ENCODE measurements at places on chromosomes 7 and 10. TPM values are rescaled to one million over a fixed set of nuclear protein-coding genes. Genes with fewer than 3 reads are reported as not detected.

IDI2 gene
- not detected for total RNA-seq

AOAH gene
- 0.92 TPM for total RNA-seq

PDCD4 gene
- 122 TPM for total RNA-seq

NUTM2E gene
- 0.86 TPM for total RNA-seq

SMIM30 gene
- 48.1 TPM for total RNA-seq

ITGB8 gene
- 15.6 TPM for total RNA-seq

ADD3 gene
- 183 TPM for total RNA-seq

NACAD gene
- total RNA-seq: 7.3 TPM

CASP7 gene
- 27.5 TPM for total RNA-seq

SFXN3 gene
- total RNA-seq: 15.3 TPM

DLD gene
- 80.7 TPM for total RNA-seq

CRYGN gene
- 1.3 TPM for total RNA-seq

DNA2 gene
- total RNA-seq: 27.6 TPM

UMAD1 gene
- 9.0 TPM for total RNA-seq

EBLN1 gene
- total RNA-seq: not detected

PIP gene
- not detected for total RNA-seq

BTBD16 gene
- 0.29 TPM for total RNA-seq

GPR26 gene
- 1.8 TPM for total RNA-seq

C10orf71 gene
- total RNA-seq: not detected

FXYD4 gene
- total RNA-seq: 3.1 TPM

GFRA1 gene
- 45.6 TPM for total RNA-seq

FASTK gene
- total RNA-seq: 118 TPM

TEX47 gene
- total RNA-seq: not detected

CC2D2B gene
- total RNA-seq: 0.34 TPM

HOXA4 gene
- total RNA-seq: 37.6 TPM

CPA2 gene
- 16.3 TPM for total RNA-seq

NEBL gene
- total RNA-seq: 55.3 TPM

RPP38 gene
- 23.2 TPM for total RNA-seq

CALML5 gene
- total RNA-seq: not detected

All from type B pancreatic cell (in vitro differentiated cells).